ENCODE measurements at places on chromosomes 1 and 21.

DNA sequence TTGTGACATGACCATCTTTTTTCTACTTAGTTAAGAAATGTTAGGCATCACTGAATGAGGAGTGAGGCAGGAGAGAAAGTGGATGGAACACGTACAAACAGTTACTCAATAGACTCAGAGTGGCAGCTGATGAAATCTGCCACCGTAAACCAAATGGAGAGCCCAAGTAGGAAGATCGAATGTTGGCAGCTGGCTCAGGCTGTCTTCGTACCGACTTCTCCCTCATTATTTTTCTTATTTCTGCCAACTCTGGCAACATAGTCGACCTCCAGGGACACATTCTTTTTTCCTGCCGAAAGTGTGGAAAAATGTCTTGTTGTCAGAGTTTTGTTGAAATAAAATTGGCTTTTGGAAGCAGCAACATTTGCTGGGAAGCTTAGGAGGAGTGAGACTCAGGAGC lies 143.3 kb downstream of the GREM2 start:
- H3K36me3 ChIP-seq, result no peaks in the 10 kb centered on the region
- H3K4me3 ChIP-seq, result no peak overlapping the region
- DNase-seq, result no peak
- H3K27me3 ChIP-seq, result no peaks in the 10 kb centered on the region
- peaks cover 3% of the 10 kb centered on the region for H3K4me1 ChIP-seq

DNA sequence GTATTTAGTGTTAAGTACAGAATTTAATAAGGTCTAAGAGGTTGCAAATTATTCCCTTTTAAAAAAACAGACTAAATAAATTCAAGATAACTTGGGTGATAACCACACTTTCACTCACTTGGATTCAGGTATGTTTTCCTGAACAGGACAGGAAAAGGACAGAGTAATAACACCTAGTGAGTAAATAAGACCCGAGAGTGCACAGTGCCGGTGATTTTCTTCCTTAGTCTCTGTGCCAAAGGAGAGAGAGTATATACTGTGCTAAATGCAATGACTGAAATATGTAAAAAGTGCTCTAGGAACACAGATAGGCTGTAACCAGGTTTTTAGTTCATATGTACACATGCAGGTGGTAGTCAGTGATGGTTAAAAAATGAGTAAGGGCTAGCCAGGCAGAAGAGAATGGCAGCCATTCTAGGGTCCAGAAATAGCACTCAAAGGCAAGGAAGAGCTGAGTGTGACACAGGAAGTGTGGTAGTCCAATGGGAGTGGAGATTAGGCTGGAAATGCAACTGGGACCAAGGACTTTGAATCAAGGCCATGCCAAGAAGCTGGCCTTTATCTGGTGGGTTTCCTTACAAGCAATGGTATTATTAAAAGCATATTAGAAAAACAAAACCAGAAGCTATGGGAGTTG lies 58.1 kb downstream of the NRIP1 start:
- no peak overlapping the region for H3K27ac ChIP-seq
- no peak for DNase-seq
- H3K4me3 ChIP-seq, result no peak overlapping the region

DNA sequence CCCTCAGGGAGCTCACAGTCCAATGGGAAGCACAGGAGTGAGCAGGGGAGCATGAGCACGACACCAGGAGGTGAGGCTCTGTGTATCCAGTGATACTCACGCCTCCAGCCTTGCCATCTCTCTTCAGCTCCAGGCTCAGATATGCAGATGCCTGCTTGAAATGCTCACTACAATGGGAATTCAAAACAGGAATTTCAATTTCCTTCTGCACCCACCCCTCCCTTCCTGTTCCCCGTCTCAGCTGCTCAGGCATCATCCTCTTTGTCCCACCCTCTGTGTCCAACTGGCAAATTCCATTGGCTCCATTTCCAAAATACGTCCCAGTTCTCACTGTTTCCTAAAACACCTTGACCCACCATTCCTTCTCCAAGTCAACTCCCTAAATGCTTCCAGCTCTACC lies 58.9 kb downstream of the FBXO2 start:
- no peak overlapping the region for H3K27ac ChIP-seq
- no peak overlapping the region for H3K4me3 ChIP-seq
- H3K27me3 ChIP-seq, result no peaks in the 10 kb centered on the region
- no peak for DNase-seq

- no peak overlapping the region for H3K4me3 ChIP-seq
- H3K4me1 ChIP-seq, result no peaks in the 10 kb centered on the region
- no peaks in the 10 kb centered on the region for H3K36me3 ChIP-seq
- DNase-seq, result no peak
Measured at GRCh38 chr1:30126848-30127247, 596.5 kb downstream of the MATN1 start.

DNA sequence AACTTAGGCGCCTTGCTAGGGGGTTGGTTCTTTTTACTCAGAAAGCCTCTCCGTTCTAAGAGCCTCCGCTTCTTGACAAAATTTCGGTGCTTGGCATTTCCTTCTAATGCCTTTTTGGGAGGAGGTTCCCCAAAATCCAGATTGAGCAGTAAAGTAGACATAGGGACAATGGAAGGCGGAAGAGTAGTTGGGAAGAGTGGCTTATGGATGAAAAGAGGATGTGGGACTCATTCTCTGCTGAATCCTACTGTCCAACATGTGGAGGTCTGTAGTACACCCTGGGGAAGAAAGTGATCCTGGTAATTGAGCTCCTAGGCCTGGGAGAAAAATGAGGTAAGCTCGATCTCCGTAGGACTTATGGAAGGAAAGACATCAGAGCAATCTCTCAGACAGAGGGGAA lies 777 bp upstream of the METTL25B start:
- no peak overlapping the region for H3K27ac ChIP-seq
- peak overlapping the region; percentile 95 for H3K4me3 ChIP-seq
- H3K4me1 ChIP-seq, result peaks cover 15% of the 10 kb centered on the region
- H3K36me3 ChIP-seq, result peaks cover 61% of the 10 kb centered on the region
- no peaks in the 10 kb centered on the region for H3K27me3 ChIP-seq

GRCh38 chr1:175804561-175804960 lies 61.2 kb upstream of the TNR start:
- no peaks in the 10 kb centered on the region for H3K27me3 ChIP-seq
- no peak overlapping the region for H3K27ac ChIP-seq
- DNase-seq, result no peak
- H3K36me3 ChIP-seq, result no peaks in the 10 kb centered on the region

DNA sequence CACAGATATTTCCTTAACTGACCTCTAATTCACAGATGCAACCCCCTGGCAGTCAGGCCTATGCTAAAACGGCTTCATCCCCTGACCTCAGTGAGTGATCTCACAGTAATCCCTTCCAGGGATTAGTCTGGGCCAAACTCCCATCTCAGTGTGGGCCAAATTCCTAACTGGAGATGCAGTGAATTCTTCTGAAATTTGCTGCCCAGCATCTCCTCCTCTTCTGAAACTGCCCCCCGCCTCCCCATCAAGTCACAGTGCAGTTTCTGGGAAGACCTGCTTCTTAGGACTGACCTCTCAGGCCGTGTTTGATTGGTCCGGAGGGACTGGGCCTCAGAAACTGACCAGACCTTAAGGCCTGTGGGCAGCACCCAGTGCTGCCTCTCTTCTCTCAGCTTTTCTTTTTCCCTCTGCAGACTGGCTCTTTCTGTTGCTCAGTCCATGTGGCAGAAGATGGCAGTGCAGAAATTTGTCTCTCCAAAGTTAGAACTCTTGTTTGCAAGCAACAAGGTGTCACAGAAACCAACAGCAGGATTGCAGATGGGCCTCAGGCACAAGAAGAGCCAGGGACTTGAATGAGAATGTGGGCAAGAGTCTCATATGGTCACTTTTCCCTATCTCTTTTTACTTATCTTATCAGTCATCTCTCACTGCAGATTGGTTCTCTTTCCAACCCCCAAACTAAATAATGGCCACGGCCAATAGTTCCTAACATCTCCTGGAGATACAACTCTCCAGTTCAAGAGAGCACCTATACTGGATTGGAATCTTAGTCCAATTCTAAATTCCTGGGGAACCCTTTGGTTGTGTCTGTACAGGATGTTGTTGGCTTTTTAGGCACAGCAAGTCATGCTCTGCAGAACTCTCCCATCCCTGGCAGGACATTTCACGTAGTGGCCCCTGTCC lies 95.5 kb upstream of the RALGPS2 start:
- H3K36me3 ChIP-seq, result no peaks in the 10 kb centered on the region
- H3K27ac ChIP-seq, result peak overlapping the region; percentile 48
- H3K4me3 ChIP-seq, result no peak overlapping the region
- H3K27me3 ChIP-seq, result no peaks in the 10 kb centered on the region
- DNase-seq, result peak; percentile 36

- no peak overlapping the region for H3K4me3 ChIP-seq
- H3K4me1 ChIP-seq, result no peaks in the 10 kb centered on the region
- no peak for DNase-seq
- H3K27ac ChIP-seq, result no peak overlapping the region
- H3K36me3 ChIP-seq, result no peaks in the 10 kb centered on the region
Measured at GRCh38 chr1:45793942-45794604, 9.3 kb upstream of the MAST2 start.

DNA sequence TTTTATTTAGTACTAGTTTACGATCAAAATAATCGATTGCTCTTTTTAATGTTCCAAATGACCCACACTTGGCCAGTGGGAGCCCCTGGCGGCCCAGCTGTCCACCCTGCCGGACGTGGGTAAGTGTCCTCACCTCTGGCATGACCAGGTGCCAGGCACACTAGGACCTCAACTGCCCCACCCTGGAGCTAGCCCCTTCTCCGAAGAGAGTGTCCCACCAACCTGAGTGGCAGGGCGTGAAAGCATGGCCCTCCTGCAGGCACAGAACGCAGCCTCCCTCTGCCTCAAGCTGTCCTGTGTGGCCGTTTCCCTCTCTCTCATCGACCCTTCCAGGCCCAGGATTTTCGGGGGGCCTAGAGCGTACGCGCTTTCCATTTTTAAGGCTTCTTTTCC lies 32.9 kb upstream of the AGPAT3 start:
- no peaks in the 10 kb centered on the region for H3K4me1 ChIP-seq
- no peak overlapping the region for H3K4me3 ChIP-seq
- no peak for DNase-seq
- H3K27ac ChIP-seq, result no peak overlapping the region

GRCh38 chr1:14869187-14869586 lies 270.7 kb downstream of the KAZN start:
- no peak overlapping the region for H3K27ac ChIP-seq
- no peak for DNase-seq

GRCh38 chr1:40652979-40653378 lies 12.5 kb downstream of the RIMS3 start:
- no peaks in the 10 kb centered on the region for H3K27me3 ChIP-seq
- DNase-seq, result no peak
- no peak overlapping the region for H3K4me3 ChIP-seq
- no peak overlapping the region for H3K27ac ChIP-seq

GRCh38 chr1:214321705-214322453 lies 40.9 kb downstream of the SMYD2 start:
- H3K36me3 ChIP-seq, result peaks cover 40% of the 10 kb centered on the region
- no peaks in the 10 kb centered on the region for H3K27me3 ChIP-seq
- no peak overlapping the region for H3K27ac ChIP-seq
- no peak overlapping the region for H3K4me3 ChIP-seq
- no peaks in the 10 kb centered on the region for H3K4me1 ChIP-seq
- DNase-seq, result no peak

DNA sequence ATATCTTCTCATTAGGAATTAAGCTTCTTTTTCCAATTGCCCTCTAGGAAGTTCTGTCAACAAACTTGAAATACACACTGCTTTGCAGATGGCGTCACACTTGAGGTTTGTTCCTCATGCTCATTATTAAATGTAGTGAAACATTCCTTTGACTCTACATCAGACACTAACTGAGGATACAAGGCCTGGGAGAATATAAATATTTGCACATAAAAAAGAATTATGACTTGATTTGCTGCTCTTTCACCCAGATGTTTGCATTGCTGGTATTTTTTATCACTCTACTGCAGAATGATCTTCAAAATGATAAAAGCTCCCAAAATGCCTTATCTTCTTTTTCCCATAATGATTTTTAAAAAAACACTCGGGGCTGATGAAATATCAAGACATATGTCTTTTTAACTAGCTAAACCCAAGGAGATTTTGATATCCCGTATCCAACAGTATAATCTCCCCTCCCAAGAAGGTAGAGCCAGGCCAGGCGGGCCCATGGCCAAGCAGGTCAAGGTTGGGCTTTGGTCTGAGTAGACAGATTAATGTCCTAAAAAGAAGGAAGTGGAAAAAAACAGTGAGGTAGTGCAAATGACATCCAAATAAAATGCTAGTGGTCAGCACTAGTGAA lies 264.6 kb downstream of the HHIPL2 start:
- H3K27ac ChIP-seq, result no peak overlapping the region
- no peak overlapping the region for H3K4me3 ChIP-seq
- no peaks in the 10 kb centered on the region for H3K36me3 ChIP-seq
- no peaks in the 10 kb centered on the region for H3K27me3 ChIP-seq
- H3K4me1 ChIP-seq, result no peaks in the 10 kb centered on the region

DNA sequence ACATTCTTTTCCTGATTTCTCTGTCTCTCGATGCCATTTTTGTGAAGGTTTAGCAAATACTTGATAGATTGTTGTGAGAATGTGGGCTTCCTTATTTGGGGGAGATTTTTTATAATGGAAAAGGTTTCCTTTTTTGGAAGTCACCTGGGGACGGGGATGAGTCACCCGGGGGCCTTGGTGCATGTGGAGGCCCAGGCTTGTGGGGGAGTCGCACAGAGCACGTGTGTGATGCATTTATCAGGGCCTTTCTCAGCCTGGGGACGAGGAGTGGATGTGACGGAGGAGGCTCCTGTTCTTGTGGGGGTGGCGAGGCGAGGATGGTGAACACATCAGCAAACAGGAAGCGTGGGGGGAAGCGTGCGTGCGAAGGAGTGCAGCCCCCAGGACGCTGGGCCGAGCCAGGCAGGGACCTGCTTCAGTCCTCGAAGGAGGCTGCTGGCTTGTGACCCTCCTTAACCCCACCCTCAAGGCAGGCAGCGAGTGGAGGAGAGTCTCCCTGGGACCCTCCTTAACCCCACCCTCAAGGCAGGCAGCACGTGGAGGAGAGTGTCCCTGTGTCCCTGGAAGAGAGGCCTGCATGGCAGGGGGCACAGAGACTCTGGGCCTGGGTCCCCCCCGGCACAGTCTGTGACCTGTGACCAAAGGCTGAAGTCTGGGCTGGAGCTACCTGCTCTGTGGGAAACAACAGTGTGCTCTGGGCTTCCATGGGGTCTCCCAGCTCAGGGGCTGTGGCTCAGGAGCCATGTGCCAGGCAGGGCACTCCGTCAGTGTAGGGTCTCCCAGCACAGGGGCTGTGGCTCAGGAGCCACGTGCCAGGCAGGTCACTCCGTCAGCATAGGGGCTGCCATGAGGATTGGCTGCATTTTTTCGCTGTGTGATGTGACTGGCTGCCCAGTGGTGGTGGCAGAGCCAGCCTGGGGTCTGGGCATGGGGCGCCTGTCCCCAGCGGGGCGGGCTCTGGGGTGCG lies 57.2 kb downstream of the AGPAT3 start:
- H3K4me3 ChIP-seq, result no peak overlapping the region
- no peaks in the 10 kb centered on the region for H3K27me3 ChIP-seq
- no peak overlapping the region for H3K27ac ChIP-seq
- H3K36me3 ChIP-seq, result no peaks in the 10 kb centered on the region
- H3K4me1 ChIP-seq, result peaks cover 17% of the 10 kb centered on the region
- DNase-seq, result no peak
